ENCODE measurements at places on chromosomes 5 and 9. TPM values are rescaled to one million over a fixed set of nuclear protein-coding genes. Genes with fewer than 3 reads are reported as not detected.

DNA sequence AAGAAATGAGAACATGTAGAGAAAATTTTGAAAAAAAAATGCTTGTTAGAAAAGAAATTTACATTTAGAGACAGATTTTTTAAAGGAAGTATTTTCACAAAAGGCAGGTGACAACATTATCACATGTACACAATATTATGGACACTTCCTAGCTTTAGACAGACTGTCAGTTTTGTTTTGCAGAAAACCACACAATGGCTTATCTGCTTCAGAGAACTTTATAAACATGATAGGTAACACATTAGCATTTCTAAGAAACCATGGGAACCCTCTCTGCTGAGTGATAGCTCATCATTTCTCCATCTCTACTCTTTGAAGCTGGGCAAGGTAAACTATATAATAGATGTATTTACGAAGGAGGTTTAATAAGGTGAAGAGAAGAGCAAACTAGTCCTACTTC, 25.6 kb downstream of the POU5F2 start:
- no peaks in the 10 kb centered on the region for H3K4me1 ChIP-seq
- no peak for DNase-seq
- no peaks in the 10 kb centered on the region for H3K27me3 ChIP-seq
- H3K27ac ChIP-seq = no peak overlapping the region
- no peak overlapping the region for H3K4me3 ChIP-seq

DNA sequence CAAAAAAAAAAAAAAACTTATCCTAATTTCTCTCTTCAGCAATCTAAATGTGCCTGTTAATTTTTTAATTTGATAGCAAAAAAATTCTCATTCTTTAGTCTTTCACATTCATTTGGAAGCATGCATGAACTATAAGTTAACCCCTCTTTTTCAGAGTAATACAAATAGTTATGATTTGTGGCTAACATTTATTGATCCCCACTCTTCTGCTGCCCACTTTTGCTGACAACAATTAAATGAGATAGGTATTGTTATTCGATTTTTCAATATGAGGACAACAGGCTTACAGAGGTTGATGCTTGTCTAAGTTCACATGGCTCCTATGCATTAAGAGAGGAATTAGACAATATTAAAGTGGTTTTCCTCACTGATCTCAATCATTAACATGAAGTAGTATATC, 2.9 kb upstream of the NR3C1 start:
- H3K27ac ChIP-seq = no peak overlapping the region
- H3K27me3 ChIP-seq = peaks cover 5% of the 10 kb centered on the region
- H3K36me3 ChIP-seq = no peaks in the 10 kb centered on the region
- no peak overlapping the region for H3K4me3 ChIP-seq

GRCh38 chr9:16960084-16960483, 89.6 kb upstream of the BNC2 start:
- no peaks in the 10 kb centered on the region for H3K36me3 ChIP-seq
- H3K27ac ChIP-seq = no peak overlapping the region
- no peak overlapping the region for H3K4me3 ChIP-seq
- no peaks in the 10 kb centered on the region for H3K4me1 ChIP-seq

DNA sequence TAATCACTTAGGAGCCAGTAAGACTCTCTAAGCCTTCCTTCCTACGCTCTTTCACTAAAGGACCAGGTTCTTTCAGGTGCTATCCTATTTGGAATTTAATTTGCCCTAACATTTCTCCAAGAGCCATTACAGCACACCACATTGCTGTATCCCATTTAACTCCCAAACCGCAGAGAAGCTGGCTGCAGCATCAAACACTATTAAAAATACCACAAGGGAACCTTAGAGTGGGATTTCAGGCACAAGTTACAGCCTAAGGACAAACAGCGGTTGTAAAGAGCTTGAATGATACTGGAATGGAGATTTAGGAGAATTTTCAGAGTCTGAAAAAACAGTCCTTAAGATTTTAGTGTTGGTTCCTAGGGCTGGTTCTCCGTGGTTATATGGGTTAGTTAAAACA, 566.4 kb downstream of the RAB3C start:
- no peak for DNase-seq
- no peaks in the 10 kb centered on the region for H3K27me3 ChIP-seq
- no peak overlapping the region for H3K4me3 ChIP-seq
- H3K36me3 ChIP-seq = no peaks in the 10 kb centered on the region
- H3K4me1 ChIP-seq = no peaks in the 10 kb centered on the region
- H3K27ac ChIP-seq = no peak overlapping the region

DNA sequence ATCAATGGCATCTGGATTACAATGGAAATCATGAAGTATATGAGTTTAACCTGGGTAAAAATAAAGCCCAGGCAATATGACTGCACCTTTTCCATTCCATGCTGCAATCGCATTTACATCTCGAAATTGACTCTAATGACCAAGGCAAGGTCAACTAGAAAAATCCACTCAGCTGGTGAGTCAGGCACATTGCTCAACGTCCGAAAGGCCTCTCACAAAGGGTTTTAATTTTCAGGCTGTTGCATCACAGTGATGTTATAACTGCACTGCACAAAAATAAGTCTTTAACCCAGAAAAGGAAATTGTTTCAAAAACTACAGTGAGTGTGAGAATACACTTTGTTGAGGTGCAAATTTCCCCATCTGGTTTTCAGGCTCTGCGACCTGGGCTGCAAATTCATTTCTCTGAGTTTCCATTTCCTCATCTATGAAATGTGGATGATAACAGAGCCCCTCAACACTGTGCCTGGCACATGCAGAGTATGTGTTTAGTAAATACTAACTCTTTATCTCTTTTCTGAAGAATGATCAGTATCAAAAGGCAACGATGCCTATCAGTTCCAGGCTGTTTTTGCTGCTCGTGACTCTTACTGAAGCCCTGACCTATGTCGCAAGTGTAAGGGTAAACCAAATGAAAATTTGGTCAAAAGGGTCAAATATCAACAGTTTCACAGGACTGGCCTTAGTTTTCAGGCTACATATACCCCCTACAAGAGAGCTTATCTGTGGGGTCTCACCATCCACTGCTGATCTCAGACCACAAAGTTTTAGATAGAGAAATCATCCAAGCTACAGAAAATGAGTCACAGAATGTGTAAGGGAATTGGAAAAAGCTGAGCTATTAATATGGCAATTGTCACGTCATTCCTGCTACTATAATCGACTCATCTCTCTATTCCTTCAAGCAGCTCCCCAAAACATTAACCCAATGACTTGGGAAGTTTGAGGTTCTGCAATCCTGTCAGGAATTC, 4.1 kb downstream of the NFIL3 start:
- DNase-seq = no peak
- peaks cover 3% of the 10 kb centered on the region for H3K4me1 ChIP-seq
- H3K27me3 ChIP-seq = no peaks in the 10 kb centered on the region
- no peak overlapping the region for H3K27ac ChIP-seq
- H3K36me3 ChIP-seq = no peaks in the 10 kb centered on the region

The SPINK13 gene
- polyA plus RNA-seq = not detected

GRCh38 chr5:56388229-56388985, 155.3 kb upstream of the ANKRD55 start:
- no peaks in the 10 kb centered on the region for H3K36me3 ChIP-seq
- H3K27ac ChIP-seq = no peak overlapping the region
- no peaks in the 10 kb centered on the region for H3K27me3 ChIP-seq
- no peak overlapping the region for H3K4me3 ChIP-seq

GRCh38 chr9:79617395-79617794, 45.6 kb downstream of the TLE4 start:
- peaks cover 4% of the 10 kb centered on the region for H3K4me1 ChIP-seq
- H3K4me3 ChIP-seq = no peak overlapping the region
- no peaks in the 10 kb centered on the region for H3K36me3 ChIP-seq
- DNase-seq = no peak
- H3K27me3 ChIP-seq = no peaks in the 10 kb centered on the region
- H3K27ac ChIP-seq = no peak overlapping the region

The TEK gene
- polyA plus RNA-seq = 7.0 TPM

- no peak overlapping the region for H3K4me3 ChIP-seq
- no peak overlapping the region for H3K27ac ChIP-seq
- no peak for DNase-seq
- H3K27me3 ChIP-seq = no peaks in the 10 kb centered on the region
- peaks cover 42% of the 10 kb centered on the region for H3K36me3 ChIP-seq
Measured at GRCh38 chr5:171874234-171874633, 88.6 kb downstream of the SMIM23 start.

GRCh38 chr9:98107926-98108325, 11.1 kb downstream of the TRIM14 start:
- no peak for DNase-seq
- H3K27me3 ChIP-seq = no peaks in the 10 kb centered on the region
- no peak overlapping the region for H3K4me3 ChIP-seq
- H3K4me1 ChIP-seq = no peaks in the 10 kb centered on the region
- H3K27ac ChIP-seq = no peak overlapping the region

The COL27A1 gene
- 15.1 TPM for polyA plus RNA-seq

GRCh38 chr5:64147849-64148441, 17.7 kb upstream of the RNF180 start:
- H3K27ac ChIP-seq = no peak overlapping the region
- no peak overlapping the region for H3K4me3 ChIP-seq
- DNase-seq = peak; percentile 74
- H3K36me3 ChIP-seq = no peaks in the 10 kb centered on the region
- no peaks in the 10 kb centered on the region for H3K4me1 ChIP-seq

DNA sequence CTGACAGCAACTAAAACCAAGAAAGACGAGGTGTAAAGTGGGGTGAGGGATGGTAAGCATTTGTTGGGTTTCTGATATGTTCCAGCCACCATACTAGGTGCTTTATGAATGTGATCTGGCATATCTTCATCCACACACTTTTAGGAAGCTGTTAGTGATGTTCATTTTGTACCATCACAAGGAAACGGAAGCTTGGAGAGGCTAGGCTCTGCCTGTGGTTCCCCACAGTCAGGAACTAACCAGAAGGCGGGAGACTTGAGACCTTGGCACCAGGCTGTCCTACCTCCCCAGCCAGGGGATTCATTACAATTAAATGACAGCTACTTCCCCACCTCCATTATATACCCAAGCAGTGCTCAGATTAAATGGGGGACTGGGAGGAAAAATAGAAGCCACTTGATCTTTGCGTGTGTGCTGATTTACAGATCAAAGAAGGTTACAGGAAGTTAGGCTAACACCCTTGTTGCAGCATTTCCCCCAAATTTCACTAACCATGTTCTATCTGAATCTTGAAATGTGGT, 43.0 kb downstream of the SFXN1 start:
- H3K4me1 ChIP-seq = no peaks in the 10 kb centered on the region
- DNase-seq = no peak
- H3K27me3 ChIP-seq = no peaks in the 10 kb centered on the region
- no peak overlapping the region for H3K4me3 ChIP-seq
- peaks cover 16% of the 10 kb centered on the region for H3K36me3 ChIP-seq
- H3K27ac ChIP-seq = no peak overlapping the region

DNA sequence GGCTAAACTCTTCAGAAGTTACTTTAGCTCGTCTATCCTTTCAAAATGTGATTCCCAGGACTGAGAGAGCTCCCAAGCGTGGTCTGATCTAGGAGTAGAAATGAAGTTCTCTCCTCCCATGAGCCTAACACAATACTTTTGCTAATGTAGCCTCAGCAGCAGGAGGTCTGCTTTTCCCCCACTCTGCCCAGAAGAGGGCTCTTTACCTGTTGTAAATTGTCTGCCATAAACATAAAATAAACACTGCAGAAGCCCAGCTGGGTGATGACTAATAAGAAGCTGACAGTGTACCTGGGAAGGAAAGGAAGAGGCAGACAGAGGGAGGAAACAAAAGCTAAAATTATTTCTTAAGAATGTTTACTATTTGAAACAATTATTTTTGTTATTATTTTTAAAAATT, 15.4 kb downstream of the SLC36A3 start:
- no peaks in the 10 kb centered on the region for H3K36me3 ChIP-seq
- no peak overlapping the region for H3K4me3 ChIP-seq
- no peak for DNase-seq
- H3K4me1 ChIP-seq = peaks cover 6% of the 10 kb centered on the region
- no peak overlapping the region for H3K27ac ChIP-seq

GRCh38 chr9:93567271-93567959, 9.0 kb upstream of the PHF2 start:
- no peak for DNase-seq
- H3K4me1 ChIP-seq = peaks cover 8% of the 10 kb centered on the region
- H3K4me3 ChIP-seq = peak overlapping the region; percentile 43
- no peak overlapping the region for H3K27ac ChIP-seq
- peaks cover 8% of the 10 kb centered on the region for H3K36me3 ChIP-seq

The RNF183 gene
- 0.15 TPM for polyA plus RNA-seq

The TSSK1B gene
- 0.08 TPM for polyA plus RNA-seq

DNA sequence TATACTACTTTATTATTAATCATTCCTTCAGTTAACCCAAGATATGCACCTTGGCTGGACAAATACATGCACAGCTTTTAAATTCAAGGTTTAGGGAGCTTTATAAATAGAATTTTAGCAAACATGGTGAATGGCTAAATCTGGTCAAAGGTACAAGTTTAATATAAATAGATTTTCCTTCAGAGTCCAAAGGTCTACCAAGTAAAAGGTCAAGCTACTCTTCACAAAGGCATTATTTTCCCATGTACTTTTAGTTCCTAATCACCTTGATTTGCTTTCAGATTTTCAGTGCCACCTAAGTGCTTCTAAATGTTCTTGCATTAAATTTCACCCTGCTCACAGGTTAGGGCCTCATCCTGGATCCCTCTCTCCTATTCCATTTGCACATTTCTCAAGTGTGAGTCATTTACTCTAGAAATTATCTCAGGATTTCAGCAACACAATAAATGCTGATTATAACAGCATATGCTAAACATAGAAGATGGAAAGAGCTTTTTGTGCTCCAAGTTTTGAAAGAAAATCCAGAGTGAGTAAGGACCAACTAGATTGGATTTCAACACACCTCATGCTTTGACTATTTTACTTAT, 459.4 kb upstream of the ITGA1 start:
- H3K27ac ChIP-seq = no peak overlapping the region
- H3K27me3 ChIP-seq = no peaks in the 10 kb centered on the region
- H3K36me3 ChIP-seq = no peaks in the 10 kb centered on the region
- no peak for DNase-seq

The IGIP gene
- 0.32 TPM for polyA plus RNA-seq

DNA sequence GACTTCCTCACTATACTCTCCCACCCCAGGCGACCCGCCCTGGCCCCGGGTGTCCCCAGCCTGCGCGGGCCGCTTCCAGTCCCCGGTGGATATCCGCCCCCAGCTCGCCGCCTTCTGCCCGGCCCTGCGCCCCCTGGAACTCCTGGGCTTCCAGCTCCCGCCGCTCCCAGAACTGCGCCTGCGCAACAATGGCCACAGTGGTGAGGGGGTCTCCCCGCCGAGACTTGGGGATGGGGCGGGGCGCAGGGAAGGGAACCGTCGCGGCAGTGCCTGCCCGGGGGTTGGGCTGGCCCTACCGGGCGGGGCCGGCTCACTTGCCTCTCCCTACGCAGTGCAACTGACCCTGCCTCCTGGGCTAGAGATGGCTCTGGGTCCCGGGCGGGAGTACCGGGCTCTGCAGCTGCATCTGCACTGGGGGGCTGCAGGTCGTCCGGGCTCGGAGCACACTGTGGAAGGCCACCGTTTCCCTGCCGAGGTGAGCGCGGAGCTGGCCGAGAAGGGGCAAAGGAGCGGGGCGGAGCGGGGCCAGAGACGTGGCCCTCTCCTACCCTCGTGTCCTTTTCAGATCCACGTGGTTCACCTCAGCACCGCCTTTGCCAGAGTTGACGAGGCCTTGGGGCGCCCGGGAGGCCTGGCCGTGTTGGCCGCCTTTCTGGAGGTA, 2.1 kb downstream of the CA9 start:
- H3K36me3 ChIP-seq = no peaks in the 10 kb centered on the region
- peak overlapping the region; percentile 69 for H3K4me3 ChIP-seq
- peak; percentile 98 for DNase-seq
- peaks cover 3% of the 10 kb centered on the region for H3K27me3 ChIP-seq
- no peak overlapping the region for H3K27ac ChIP-seq
